BJ (cell line): ENCODE measurements at places on chromosomes 16 and 17.

- DNase-seq = no peak
Observed at GRCh38 chr16:31267332-31268032, 7.7 kb downstream of the ITGAM start.

- DNase-seq = no peak
Observed at GRCh38 chr17:47956791-47957590, 692 bp downstream of the PRR15L start.

- no peak for DNase-seq
Observed at GRCh38 chr17:15958484-15958854, 13.5 kb downstream of the ADORA2B start.

DNA sequence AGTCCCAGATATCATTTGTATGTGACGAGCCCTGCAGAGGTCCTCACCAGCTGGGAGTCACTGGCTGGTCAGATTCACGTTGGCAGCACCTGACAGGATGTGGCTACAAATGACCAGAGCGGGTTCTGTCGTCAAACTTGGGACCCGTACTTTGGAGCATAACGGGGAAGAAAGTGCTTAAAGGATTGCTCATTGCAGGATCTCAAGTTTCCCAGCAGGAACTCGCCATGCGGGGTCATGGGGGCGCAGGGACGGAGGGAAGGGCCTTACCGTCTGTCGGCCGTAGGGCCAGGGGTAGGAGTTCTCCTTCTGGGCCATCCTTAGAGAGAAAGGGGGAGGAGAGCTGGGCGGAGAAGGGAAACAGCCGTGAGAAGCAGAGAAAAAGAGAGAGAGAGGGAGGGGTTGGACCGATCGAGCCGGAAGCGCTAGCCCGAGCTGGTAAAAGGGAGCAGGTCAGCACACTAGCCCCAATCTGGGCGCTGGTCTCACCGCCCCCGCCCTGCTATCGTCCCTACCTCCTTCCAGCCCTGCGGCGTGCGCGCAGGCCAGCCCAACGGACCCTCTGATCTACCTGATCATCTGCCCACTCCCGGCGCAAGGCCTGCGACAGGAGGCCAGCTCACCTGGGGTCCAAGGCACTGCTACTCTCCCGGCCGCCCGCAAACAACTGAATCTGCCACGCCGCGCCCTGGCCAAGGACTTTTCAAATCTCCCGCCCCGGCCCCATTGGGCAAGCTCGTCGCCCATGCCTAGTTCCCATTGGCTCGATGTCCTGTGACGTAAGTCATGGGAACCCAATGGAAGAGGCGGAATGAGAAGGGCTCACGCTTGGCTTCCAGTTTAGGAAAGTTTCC, at the start of gene AURKB:
AURKB (minus strand) TSS at position 669 of the 854 bp plus-strand sequence; CDS start at position 318, 351 bp downstream.
- peak; percentile 70 for DNase-seq

DNA sequence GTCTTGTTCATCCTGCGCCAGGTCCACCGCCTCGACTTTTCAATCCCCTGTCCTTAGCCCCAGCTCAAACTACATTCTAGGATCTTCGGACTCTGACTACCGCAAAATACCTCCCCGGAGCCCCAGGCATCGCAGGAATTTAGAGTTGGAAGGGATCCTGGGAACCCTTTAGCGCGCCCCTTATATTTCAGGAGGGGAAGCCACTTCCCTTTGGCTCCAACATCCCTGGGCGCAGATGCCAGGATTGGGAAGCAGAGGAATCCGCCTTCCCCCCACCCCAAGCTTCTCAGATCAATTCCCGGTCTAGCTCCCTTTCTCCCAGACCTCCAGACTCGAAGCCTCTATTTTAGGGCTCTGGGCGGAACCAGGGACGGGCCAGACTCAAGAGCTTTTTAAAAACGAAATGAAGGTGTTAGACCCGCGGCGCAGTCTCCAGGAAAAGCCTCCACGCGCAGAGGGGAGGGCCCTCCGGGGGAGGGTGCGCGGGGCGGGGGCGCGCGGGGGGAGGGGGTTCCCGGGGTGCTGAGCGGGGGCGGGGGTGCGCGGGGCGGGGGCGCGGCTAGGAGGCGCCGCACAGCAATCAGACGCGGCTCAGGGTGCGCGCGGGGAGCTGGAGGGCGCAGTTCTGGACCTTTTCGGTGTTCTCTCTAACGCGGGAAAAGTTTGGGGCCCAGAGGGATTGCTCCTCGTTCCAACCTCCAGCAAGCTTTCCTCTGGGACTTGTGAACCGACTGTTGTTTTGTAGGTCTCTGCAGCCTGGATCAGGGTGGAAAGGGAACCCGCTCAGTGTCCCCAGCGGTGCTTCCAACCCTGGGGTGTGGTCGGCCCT, 1.6 kb downstream of the AHSP start:
- DNase-seq = no peak

GRCh38 chr17:80380555-80381002, 34.4 kb upstream of the ENDOV start:
- DNase-seq = no peak

DNA sequence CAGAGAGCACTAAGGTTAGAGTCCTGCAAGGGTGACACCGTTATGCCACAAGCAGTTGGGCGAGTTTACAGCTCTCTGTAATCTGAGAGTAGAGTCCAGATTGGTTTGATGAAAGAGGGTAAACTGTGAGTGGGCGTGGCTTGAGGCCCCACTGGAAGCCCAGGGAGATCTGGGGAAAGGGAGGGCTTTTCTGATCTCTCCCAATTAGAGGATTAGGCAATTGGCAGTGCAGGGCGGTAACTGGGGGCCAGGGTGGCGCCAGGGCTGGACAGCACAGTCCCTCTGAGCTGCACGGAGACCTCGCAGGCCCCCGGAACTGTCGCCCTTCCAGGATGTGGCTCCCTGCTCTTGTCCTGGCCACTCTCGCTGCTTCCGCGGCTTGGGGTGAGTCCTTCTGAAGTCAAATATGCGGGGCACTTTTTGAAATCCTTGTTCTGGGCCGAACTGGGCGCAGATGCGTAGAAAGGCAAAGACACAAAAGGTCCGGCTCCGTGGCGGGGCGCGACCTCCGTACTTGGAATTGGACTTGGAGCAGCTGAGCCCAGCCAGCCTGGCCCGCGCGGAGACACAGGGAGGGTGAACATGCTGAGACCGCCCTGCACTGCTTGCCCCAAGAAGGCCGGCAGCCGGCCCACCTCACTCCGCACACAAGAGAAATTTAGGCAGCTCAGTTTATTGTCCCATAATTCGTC, 72.4 kb downstream of the CES1 start:
- no peak for DNase-seq

GRCh38 chr16:73289232-73289631, 241.3 kb upstream of the ZFHX3 start:
- no peak for DNase-seq
